Substantia nigra (tissue), 51 donors: ENCODE measurements at places on chromosomes 7 and 10.

- DNase-seq: no peak
These were observed 859.2 kb downstream of the GATA3 start for GRCh38 chr10:8913720-8914119.

DNA sequence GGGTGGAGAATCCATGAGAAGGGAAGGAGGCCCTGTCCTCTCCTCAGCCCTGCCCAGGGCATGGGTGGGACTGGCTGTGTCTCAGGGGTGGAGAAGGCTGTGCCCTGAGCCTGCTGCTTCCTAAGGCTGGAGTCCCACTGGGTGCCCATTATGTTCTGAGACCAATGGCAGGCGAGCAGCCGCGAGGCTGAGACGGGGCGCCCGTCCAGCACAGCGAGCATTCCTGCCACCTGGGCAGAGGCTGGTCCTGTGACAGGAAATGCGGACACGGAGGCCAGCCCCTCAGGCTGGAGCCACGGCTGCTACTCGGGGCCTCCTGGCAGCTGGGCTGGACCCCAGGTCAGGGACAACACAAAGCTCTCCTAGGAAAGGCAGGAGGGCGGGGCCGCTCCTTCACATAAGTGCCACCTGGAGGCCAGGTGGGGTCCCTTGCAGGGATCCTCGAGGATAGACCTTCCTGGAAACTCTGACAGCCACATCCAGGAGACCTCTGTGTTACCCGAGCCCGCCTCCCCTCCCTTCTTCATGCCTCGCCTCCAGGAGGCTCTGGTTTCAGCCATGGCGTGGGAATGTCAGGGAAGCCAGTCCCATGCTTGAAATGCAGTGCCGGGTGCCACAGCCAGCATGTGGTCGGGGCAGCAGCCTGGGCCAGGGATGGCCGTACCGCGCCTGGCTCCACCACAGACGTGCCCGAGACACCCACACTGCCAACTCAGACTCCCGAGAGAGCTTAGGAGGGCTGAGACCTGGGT, 173.9 kb downstream of the USP6NL start:
- no peak for DNase-seq

- DNase-seq: no peak
These were observed 25.9 kb upstream of the GALNT11 start for GRCh38 chr7:151999424-152000090.

GRCh38 chr7:156881679-156882078, 11.3 kb downstream of the LMBR1 start:
- no peak for DNase-seq

GRCh38 chr10:112565434-112566053, 118.5 kb downstream of the VTI1A start:
- DNase-seq: peak; percentile 2

GRCh38 chr7:149292462-149292823, 30.4 kb downstream of the ZNF783 start:
- no peak for DNase-seq

- DNase-seq: no peak
These were observed 726.1 kb downstream of the TNS3 start for GRCh38 chr7:46855851-46856250.

GRCh38 chr10:119267384-119267783, 60.0 kb downstream of the GRK5 start:
- no peak for DNase-seq

GRCh38 chr7:39838326-39838725, 111.7 kb upstream of the CDK13 start:
- no peak for DNase-seq

GRCh38 chr7:41491308-41491707, 211.6 kb downstream of the INHBA start:
- DNase-seq: no peak

DNA sequence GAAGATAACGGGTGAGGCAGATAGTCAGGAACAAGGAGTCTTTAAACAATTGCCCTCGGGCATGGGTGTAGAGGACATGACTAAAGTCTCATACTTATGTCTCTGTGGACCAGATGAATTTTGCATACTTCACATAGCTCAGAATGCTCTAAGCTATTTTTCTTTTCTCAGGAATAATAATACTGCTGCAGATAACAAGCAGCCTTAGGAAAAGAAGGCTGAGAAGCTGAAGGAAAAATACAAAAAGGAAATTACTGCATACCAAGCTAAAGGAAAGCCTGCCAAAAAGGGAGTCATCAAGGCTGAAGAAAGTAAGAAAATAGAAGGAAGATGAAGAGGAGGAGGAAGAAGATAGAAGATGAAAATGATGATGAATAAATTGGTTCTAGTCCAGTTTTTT, 13.4 kb upstream of the ERCC6 start:
- no peak for DNase-seq

DNA sequence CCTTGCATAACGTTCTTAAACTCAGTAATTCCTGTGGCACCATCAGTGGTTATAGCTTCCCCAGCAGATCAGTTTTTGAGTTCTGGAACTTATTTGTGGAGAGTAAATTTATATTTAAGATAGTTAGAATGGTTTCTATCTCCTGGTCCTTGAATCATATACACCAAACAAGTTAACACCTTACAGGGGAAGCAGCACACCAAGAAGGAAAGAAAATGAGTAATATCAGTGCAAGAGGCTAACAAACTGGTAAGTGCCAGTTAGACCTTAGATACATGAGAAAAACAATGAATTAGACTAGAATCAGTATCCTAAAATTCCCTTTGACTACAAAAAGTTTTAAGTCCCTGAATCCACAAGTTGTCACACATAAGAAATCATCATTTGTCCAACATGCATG, 54.2 kb downstream of the ABI1 start:
- DNase-seq: no peak

GRCh38 chr7:95395755-95396135, 430 bp downstream of the PON3 start:
- no peak for DNase-seq

- DNase-seq: no peak
These were observed 171.9 kb downstream of the RPS24 start for GRCh38 chr10:78205457-78206016.
